ENCODE measurements at places on chromosomes 6 and 20.

GRCh38 chr6:21665392-21666200, 72.0 kb downstream of the SOX4 start:
- DNase-seq: no peak

GRCh38 chr6:1689141-1689540, 79.4 kb downstream of the FOXC1 start:
- DNase-seq: no peak

DNA sequence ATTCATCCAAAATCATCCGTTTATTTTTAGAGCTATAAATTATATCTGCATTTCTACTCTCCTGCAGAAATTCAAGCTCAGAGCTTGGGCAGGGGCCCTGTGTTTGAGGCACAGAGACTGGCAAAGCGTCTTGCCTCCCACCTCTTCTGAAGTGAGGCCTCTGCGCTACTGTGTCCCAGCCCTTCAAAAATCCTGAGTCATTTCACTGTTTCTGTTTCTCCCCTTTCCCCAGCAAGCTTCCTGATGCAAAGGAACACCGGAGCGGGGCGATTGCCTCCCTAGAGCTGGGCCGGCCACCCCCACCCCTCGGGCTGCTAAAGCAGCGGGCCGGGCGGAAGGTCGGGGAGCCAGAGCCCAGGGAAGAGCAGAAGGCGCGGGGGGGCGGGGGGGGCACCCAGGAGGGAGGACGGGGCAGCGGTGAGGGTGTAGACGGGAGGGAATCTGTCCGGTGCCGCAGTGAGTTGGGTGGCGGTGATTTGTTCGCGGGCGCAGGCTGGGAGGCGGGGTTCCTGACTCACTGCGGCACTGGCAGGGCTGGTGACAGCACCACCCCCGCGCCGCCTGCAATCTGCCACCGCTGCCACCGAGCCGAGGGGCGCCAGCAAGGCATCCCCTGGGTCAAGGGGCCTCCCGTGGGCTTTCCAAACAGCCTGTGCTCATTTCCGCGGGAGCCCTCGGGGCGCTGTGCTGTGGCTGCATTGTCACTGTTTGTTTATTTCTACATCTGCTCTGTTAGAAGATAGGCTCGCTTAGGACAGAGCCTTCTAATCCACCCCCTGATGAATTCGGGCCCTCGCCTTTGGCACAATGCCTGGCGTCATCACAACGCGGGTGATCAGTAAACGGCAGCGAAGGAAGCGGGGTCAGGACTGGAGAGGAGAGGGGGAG, 46.5 kb upstream of the SNAP25 start:
- no peak for DNase-seq

- no peak for DNase-seq
These were observed 39.1 kb downstream of the VSTM2L start for GRCh38 chr20:37941992-37942391.

- DNase-seq: no peak
These were observed 45.0 kb upstream of the FUCA2 start for GRCh38 chr6:143556529-143556928.

- DNase-seq: no peak
These were observed at the start of gene BPIFB2 for GRCh38 chr20:33007376-33008335. Gene BPIFB2 (plus strand): TSS chr20:33007704. CDS start chr20:33008575, 871 bp downstream.

DNA sequence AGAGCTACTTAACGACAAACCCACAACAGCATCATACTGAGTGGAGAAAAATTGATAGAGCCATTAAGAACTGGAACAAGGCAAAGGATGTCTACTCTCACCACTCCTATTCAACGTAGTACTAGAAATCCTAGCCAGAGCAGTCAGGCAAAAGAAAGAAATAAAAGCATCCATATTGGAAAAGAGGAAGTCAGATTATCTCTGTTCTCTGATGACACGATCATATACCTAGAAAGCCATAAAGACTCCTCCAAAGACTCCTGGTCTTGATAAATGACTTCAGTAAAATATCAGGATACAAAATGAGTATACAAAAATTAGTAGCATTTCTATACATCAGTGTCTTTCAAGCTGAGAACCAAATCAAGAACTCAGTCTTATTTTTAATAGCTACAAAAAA, 17.0 kb upstream of the FHL5 start:
- no peak for DNase-seq

DNA sequence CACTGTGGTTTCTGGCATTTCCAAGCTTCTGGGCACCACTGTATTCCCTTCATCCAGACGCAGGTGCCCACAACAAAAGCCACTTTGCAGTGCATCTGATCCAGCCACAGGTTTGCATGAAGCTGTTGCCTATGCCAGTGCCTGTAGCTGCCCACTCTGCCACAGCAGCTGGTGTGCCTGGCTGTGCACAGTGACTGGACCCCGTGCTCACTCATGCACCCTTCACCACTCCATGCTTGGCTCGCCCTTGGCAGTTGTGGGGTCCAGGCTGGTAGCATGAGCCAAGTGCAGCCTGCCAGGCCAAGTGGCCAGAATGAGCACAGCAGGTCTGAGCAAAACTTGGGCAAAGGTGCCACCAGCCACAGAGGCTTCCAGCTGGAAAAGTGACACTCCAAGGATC, 42.7 kb downstream of the SEL1L2 start:
- DNase-seq: no peak

GRCh38 chr6:146574211-146574610, 24.6 kb upstream of the ADGB start:
- DNase-seq: no peak

- no peak for DNase-seq
These were observed 84.4 kb downstream of the TFAP2A start for GRCh38 chr6:10330515-10330914.

DNA sequence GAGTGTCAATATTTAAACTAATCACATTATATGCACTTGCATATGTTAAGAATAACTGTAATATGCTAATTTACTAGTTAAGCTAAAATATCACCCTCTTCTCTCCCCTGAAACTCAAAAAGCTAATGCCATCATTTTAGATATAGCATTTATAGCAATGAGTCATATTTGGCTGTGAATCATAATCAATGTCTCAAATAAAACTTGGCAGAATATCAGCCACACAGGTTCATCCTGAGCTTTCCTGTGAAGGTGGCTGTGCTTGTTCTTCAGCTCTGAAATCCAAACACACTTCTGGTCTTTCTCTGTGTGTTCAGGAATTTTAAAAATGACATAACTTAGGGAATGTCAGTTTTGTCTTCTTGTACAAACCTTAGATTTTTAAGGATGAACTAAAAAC, 12.8 kb upstream of the PNRC1 start:
- DNase-seq: no peak

- DNase-seq: no peak
These were observed 47.9 kb upstream of the SCML4 start for GRCh38 chr6:107871976-107872375.

- DNase-seq: no peak
These were observed 16.5 kb downstream of the GLO1 start for GRCh38 chr6:38686270-38687042.

DNA sequence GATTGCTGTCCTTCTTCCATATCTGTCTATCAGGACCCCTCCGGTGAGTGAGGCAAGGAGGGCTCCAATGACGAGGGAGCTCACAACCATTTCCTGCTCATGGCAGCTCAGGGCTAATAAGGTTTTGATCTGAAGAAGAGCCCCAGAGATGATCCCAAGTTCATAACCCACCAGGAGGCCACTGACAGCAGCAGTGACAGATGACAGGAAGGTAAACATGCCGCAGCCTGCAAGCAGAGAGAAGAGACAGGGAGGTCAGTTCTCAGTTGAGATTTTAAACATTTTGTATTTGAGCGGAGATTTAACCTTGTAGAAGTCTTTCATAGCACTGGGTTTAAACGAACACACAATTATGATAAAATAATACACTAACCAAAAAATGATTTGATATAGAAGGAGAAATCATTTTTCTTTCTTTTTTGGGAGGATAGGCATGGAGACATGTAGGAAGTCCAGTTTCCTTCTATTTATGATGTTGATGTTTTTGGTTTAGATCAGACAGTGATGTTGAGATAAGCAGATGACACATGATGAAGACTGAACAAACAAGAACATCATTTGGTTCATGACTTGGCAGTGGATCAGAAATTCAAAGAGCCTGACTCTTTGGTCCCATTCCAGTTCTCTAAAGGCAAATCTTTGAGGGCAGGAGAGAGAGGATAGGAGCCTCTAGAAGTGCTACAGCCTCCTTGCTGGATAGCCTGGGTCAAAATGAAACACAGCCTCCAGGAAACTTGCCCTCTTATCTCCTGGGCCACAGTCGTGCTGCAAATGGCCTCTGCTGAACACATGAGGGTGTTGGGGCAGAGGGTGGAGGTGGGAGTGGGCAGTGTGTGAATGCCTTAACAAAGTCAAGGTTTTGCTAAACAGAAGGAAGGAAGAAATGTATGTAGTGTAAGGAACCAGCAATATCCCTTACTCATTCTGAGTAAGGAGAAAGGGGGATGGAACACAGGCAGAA, 22.6 kb downstream of the SLC2A12 start:
- DNase-seq: no peak

GRCh38 chr6:90764001-90764400, 177.1 kb upstream of the MAP3K7 start:
- DNase-seq: no peak

GRCh38 chr20:57566803-57567459, 6.0 kb downstream of the PCK1 start:
- DNase-seq: no peak

DNA sequence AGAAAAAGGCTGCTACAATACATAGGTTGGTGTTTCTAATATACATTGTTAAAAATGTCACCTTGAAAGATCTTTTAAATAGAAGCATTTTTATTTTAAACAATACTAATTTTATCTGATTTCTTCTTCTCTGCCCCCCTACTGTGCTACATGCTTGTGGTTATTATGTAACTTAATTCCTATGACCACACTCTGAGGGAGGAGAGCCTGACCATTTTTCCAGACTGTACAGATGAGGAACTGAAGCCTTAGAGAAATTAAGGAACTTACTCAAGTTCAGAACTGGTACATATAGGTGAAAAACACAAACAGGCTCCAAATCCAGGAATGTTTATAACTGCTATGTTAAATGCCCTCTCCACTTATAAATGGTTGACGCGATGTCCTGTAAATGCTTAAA, 43.4 kb upstream of the ARHGAP18 start:
- DNase-seq: no peak

- DNase-seq: no peak
These were observed 16.3 kb upstream of the HM13 start for GRCh38 chr20:31497838-31498540.

DNA sequence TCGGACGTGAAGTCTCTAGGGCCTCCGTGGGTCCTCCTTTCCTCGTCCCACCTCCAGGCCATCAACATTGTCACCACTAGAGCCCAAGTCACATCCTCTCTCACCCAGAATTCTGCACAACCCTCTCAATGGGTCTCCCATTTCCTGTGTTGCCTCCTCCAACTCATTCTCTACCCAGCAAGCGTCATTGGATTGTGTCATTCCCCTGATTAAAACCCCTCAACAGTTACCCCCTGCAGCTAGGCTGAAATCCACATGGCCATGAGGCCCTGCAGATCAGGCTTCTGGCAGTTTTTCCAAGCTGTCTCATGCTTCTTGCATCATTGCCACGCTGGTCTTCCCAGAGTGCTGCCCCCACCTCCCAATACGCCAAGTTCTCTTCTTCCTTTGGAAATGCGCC, 12.9 kb upstream of the FAM210B start:
- DNase-seq: no peak

DNA sequence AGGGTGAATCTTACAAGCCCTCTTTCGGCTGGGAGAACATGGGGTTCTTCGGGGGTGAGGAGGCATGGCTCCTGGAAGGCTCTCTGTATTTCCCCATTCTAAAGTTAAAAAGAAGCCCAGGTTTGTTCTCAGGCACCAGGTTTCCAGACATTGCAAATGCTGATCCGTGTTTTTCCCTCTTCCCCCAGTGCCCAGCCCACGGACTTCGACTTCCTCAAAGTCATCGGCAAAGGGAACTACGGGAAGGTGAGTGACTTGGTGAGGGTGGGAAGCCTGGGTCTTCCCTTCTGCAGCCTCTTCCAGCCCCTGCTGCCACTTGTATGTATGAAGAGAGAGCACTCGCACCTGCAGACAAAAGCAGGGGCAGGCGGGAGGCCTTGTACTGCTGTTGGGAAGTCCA, 8.7 kb downstream of the SGK2 start:
- no peak for DNase-seq

DNA sequence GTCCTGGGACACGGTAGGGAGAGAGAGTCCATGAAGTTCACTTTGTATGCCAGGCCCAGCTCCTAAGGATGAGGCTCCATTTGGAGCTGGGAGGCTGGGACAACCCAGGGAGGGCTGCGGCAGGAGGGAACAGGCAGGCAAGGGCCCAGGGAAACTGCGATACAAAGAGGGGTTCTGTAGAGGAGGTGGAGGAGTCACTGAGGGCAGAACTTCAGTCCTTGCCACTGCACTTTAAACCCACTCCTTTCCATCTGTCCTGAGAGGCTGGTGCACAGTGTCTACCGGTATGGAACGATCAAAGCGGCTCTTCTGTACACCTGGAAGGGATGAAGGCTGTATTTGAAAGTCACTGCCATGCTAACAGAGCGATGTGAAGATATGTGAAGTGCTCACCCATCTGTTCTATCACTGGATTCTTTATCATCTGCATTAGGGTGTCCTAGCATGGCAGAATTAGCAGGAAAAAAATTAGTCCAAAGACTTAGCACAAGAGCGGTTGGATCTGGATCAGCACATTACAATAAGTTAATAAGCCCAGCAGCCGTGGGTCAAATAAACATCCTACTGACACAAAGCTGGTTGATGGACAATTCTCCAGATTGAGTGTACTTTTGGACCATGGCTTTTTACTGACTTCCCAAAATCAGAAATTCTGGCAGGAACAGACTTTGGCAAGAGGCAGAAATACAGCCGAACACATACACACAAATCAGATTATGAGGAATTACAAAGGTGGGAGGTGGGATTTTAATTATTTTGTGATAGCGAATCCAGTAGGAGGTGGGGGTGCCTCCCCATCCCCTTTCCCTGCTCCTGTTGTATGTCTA, 20.9 kb upstream of the ZFAND3 start:
- DNase-seq: no peak

DNA sequence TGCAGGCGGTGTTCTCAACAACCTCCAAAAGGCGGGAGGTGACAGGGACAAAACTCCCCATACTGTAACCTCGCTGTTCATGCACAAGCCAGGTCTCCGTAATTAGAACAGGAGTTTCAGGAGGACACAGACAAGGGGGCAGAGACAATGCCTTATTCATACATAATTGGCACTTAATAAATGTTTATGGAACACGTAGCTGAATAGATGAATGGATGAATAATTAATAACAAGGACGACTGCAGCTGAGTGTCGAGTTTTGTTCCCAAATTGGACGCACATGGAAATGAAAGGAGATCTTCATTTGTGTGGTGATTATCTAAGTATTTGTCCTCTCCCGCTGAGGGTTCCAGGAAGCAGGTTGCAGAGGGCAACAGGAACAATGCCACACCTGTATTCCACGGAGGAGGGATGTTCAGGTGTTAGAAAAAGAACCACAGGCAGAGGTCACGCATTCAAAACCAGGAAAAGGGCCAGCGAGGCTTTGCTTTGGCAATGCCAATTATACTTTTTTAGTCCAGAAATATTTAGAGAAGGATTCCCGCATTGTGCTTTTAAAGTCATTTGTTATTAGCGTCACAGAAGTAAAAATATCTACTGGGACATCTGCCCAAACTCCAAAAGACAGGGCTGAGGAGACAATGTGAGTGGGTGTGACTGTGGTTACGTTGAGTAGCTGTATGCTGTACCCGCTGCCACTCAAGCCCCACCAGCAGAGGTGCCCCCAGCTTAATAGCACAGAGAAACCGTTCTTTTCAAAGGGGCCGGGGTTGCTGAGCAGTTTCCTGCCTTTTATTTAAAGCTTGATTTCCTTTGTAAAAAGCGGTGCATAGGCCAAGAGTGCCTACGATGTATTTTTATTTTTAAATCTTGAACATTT, 123.3 kb downstream of the PXDC1 start:
- no peak for DNase-seq
